ENCODE measurements at places on chromosomes 1 and 21.

- H3K4me1 ChIP-seq: no peaks in the 10 kb centered on the region
- H3K27ac ChIP-seq: no peak overlapping the region
- H3K27me3 ChIP-seq: no peaks in the 10 kb centered on the region
- no peak for DNase-seq
These were observed 11.2 kb upstream of the SLC35E2B start for GRCh38 chr1:1703796-1704195.

DNA sequence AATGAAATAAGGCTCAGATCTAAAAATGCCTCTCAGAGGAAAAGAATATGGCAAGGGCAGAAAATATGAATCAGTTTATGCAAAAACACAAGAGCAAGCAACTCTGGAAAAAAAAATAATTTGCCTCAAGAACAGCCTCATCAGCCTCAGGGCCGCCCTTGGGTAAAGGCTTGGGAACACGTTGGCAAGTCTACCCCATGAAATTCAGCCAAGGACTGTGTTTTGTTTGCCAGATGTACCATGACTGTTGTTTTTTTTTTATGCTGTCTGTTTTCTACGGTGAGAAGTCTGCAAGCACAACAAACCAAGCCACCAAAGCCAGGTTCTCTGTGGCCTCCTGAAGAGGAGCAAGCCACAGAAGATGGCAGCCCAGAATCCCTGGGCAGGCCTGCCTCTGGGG, 18.0 kb downstream of the HHIPL2 start:
- H3K4me3 ChIP-seq: no peak overlapping the region
- H3K36me3 ChIP-seq: no peaks in the 10 kb centered on the region
- H3K4me1 ChIP-seq: no peaks in the 10 kb centered on the region
- peaks cover 54% of the 10 kb centered on the region for H3K27me3 ChIP-seq
- no peak overlapping the region for H3K27ac ChIP-seq

DNA sequence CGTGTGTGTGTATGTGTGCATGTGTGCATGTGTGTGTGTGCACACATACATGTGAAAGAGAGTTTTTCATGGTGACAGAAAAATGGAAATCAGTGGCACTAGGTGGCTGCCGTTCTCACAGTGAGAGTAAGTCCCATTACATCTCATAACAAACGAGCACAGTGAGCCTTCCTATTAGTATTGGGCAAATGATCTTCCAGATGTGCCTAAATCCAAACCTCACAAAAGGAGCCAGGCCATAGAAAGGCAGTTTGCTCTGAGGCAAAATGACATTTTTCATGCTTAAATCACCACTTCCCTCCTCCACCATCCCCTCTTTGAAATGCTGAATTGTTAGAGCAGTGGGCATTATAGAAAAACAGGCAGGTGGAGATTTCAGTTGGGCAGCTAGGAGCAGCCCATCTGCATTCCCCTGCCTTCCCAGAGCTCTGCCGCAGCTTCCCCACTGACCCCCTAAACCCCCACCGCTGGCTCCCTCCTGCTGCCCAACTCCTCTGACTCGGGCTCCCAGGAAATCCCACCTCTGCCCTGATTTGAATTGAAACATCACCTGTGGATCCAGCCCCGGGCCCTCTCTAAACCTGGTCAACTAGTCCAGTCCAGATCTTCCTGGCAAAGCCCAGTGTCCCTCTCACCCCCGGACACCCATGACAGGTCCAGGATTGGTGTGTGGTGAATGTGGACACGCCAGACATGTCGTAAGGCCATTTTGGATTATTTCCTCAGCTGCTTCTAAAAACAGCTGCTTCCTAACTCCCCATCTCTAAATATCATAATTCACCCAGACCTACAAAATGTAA, 190.5 kb downstream of the SEC16B start:
- H3K4me1 ChIP-seq: no peaks in the 10 kb centered on the region
- DNase-seq: no peak
- no peaks in the 10 kb centered on the region for H3K27me3 ChIP-seq
- H3K36me3 ChIP-seq: no peaks in the 10 kb centered on the region

DNA sequence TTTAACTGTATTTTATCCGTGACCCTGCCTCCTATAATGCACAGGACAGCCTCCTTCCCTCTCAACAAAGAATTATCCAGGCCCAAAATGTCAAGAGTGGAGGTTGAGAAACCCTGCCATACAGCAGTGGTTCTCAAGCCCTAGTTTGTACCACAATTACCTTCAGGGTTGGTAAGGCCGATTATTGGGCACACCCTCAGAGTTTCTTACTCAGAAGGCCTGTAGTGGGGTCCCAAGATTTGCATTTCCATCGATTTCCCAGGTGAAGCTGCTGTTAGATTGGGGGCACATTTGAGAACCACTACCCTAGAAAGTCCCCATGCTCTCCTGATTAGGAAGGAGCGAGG, 400 bp upstream of the PGBD2 start:
- peak overlapping the region; percentile 91 for H3K4me3 ChIP-seq
- peaks cover 7% of the 10 kb centered on the region for H3K36me3 ChIP-seq
- DNase-seq: no peak
- H3K4me1 ChIP-seq: peaks cover 39% of the 10 kb centered on the region
- H3K27ac ChIP-seq: peak overlapping the region; percentile 93

- peaks cover 2% of the 10 kb centered on the region for H3K36me3 ChIP-seq
- H3K27ac ChIP-seq: no peak overlapping the region
- H3K27me3 ChIP-seq: no peaks in the 10 kb centered on the region
These were observed 806.2 kb downstream of the PLA2G4A start for GRCh38 chr1:187634940-187635339.

DNA sequence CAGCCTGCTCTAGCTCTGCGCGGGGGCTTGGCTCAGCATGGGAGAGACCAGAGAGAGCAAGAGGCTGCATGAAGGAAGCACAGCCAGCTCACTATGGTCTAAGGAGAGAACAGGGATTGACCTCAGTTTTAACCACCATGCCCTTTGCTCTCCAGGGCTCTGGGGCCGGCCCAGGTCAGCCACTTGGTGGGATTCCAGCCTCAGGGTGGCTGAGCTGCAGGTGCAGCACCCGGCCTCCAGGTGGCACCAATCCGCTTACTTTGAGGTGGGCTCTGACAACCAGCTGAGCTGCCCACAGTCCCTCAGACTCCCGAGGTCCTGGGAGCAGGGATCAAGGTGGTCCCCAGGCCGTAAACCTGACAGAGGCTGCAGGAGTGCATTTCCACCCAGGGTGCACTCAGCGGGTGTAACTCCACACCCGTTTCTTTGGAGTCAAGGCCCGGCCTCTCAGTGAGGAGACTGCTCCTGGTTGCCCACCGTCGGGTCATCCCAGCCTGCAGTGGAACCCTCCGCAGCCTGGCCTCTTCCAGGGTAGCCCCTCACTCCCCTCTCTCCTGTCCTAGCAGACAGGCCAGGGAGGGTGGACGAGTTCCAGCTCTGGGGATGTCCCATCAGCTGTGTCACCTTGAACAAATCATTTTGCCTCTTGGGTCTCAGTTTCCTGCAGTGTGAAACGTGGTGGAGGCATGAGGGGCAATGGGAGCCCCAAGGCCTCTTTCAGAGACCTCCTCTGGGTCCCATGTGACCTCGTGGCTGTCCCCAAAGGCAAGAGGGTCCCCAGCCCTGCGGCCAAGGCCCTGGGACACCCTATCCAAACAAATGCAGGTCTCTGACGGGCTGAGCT, 607 bp upstream of the LGR6 start:
- DNase-seq: peak; percentile 61
- no peaks in the 10 kb centered on the region for H3K27me3 ChIP-seq
- no peak overlapping the region for H3K27ac ChIP-seq

DNA sequence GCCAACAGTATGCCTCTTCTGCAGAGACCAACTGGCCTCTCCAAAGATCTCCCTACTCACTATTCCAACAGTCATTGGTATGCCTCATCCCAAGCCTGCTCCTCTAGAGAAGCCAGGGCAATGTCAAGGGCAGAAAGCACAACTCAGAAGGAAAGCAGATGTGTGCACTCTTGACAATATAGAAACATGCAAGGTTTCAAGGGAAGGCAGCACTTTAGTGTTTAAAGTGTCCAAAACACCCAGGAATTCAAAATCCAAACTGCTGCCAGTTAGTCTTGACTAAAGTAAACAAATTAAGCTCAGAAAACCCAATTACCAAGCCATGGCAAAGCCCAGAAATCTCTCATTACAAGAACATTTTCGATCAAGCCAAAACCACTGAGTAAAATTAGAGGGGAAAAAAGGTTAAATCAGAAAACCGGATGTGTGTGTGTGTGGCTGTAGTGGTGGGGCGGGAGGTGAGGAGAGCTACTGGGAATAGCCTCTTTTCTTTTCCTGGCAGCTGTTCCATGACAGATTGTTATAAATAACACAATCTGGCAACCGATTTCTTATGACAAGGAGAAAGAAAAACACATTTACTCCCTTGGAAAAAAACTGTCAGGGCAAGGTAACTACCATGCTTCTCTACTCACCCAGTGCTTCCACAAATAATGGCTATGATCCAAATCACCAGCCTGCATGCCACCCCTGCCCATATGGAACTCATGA, 39.2 kb downstream of the EIF2B3 start:
- H3K4me3 ChIP-seq: no peak overlapping the region
- no peaks in the 10 kb centered on the region for H3K27me3 ChIP-seq
- H3K4me1 ChIP-seq: peaks cover 3% of the 10 kb centered on the region
- peak overlapping the region; percentile 11 for H3K27ac ChIP-seq
- H3K36me3 ChIP-seq: no peaks in the 10 kb centered on the region

- H3K27me3 ChIP-seq: no peaks in the 10 kb centered on the region
- H3K27ac ChIP-seq: no peak overlapping the region
- H3K4me3 ChIP-seq: peak overlapping the region; percentile 32
- DNase-seq: no peak
- H3K36me3 ChIP-seq: no peaks in the 10 kb centered on the region
These were observed 23.1 kb downstream of the USP25 start for GRCh38 chr21:15752763-15753407.

DNA sequence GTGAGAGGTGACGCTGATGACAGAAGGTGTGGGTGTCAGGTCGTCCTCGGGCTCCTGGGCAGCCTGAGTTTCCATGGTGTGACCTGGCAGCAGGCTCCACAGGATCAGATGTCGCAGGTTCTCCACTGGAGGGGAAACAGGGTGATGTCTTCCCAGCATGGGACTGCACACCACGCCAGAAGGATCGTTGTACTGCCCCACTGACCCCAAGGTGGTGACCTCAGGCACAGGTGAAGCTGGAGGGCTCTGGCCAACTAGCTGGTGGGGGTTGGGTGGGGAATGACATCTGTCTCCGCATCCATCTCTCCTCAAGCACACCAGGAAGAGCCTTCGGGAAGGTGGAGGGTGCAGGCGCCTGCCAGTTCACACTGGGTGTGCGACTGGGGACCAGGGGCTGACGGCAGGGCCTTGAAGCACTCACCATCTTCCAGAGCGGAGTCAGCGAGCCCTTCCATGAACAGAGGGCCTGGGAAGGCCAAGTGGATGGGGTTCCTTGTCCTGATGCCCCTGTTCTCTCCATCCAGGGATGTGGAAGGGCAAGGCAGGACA, 19.4 kb downstream of the LRRC71 start:
- DNase-seq: no peak
- peaks cover 25% of the 10 kb centered on the region for H3K27me3 ChIP-seq
- H3K4me1 ChIP-seq: no peaks in the 10 kb centered on the region
- H3K27ac ChIP-seq: no peak overlapping the region
- no peaks in the 10 kb centered on the region for H3K36me3 ChIP-seq

DNA sequence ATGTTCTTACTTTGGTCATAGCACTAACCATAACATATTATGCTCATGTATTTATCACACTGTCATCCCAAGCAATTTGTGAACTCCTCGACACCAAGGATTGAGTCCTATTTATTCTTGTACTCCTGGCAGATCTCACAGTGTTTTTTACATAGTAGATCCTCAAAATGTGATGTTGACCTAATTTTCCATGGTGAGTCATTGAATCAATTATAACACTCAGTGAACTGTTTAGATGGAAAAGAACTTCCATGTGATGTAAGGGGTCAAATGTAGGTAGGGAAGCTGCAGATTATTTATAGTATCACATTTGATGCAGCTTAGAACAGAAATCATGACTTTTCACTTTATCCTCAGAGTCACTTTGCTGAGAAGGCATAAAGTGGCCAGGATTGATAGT, 281.9 kb upstream of the ADAMTS5 start:
- DNase-seq: no peak
- H3K36me3 ChIP-seq: no peaks in the 10 kb centered on the region
- H3K27ac ChIP-seq: no peak overlapping the region
- H3K4me3 ChIP-seq: no peak overlapping the region
